ENCODE measurements at places on chromosomes 2 and 18.

DNA sequence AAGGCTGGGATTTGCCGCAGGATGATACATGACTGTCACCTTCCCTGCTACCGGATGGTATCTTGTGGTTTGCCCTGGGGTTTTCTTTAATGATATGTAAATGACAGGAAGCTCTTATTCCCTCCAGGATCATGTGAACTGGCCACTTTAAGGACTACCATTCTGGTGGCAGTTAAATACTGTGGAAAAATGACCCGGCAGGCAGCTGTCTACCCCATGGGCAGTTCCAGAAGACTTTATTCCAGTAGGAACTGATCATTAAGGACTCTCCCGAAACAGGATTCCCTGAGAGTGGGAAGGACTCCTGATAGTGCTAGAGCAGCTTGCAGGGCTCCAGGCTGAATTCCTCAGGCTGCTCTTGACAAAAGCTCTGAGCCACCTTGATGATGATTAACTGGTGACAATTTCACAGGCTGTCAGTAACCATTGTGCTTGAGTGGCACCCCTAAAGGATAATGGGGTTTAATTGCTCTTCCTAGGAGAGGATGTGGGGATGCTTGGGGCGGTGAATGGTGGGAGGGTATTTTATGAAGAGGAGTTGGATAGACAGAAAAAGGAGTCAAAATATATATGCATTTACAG, 212.0 kb downstream of the CPS1 start:
- no peaks in the 10 kb centered on the region for H3K27me3 ChIP-seq
- H3K4me3 ChIP-seq = no peak overlapping the region
- H3K27ac ChIP-seq = no peak overlapping the region
- no peaks in the 10 kb centered on the region for H3K36me3 ChIP-seq

GRCh38 chr2:68403199-68403644, 38.1 kb downstream of the PLEK start:
- H3K4me3 ChIP-seq = no peak overlapping the region
- no peak for DNase-seq
- H3K4me1 ChIP-seq = no peaks in the 10 kb centered on the region

- H3K27ac ChIP-seq = no peak overlapping the region
- no peak overlapping the region for H3K4me3 ChIP-seq
- DNase-seq = no peak
- no peaks in the 10 kb centered on the region for H3K27me3 ChIP-seq
- no peaks in the 10 kb centered on the region for H3K36me3 ChIP-seq
These were observed 402.0 kb downstream of the ALK start for GRCh38 chr2:29519338-29519925.

DNA sequence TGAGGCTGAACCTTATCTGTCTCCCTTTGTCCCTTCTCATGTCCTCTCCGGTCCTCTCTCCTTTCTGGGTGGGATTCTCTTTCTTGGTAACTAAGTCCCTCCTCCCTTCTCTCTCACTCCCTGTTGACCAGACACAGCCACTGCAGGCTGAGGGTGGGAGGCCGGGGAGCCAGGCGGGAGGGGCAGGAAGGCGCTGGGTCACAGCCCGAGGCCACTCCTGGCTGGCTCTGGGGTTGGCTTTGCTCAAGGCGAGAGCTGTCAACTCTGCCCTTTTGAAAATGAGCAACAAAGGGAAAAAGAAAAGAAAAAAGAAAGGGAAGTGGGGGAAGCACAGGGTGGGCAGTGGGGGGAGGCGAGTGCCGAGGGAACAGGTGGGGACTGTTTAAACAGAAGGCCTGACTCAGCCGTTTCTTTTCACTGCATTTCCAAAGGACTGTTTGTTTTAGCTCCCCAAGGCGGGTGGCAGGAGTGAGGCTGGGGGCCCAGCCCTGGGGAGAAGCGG, 70.5 kb upstream of the IGFBP5 start:
- H3K27me3 ChIP-seq = no peaks in the 10 kb centered on the region
- peak overlapping the region; percentile 86 for H3K27ac ChIP-seq
- no peaks in the 10 kb centered on the region for H3K36me3 ChIP-seq
- DNase-seq = no peak
- H3K4me1 ChIP-seq = peaks cover 24% of the 10 kb centered on the region

DNA sequence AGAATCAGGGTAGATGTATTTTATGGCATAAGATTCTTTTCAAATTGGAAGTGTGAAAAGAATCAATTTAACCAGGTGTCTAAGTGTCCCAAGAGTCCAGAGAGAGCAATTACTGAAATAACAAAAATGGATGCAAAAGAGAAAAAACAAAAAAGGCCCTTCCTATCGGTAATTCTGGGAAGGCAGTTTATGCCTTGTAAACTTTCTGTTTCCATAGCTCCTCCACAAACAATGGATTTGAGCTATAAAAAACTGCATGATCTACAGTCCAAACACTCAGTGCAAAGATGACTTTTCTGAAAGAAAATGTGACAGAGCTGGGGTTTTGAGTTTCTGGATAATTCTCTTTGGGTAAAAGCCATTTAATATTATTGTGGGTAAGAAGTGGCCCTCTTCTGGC, 366.1 kb downstream of the EN1 start:
- H3K27me3 ChIP-seq = no peaks in the 10 kb centered on the region
- no peaks in the 10 kb centered on the region for H3K36me3 ChIP-seq
- H3K4me1 ChIP-seq = no peaks in the 10 kb centered on the region
- DNase-seq = no peak
- H3K27ac ChIP-seq = no peak overlapping the region
- H3K4me3 ChIP-seq = no peak overlapping the region

DNA sequence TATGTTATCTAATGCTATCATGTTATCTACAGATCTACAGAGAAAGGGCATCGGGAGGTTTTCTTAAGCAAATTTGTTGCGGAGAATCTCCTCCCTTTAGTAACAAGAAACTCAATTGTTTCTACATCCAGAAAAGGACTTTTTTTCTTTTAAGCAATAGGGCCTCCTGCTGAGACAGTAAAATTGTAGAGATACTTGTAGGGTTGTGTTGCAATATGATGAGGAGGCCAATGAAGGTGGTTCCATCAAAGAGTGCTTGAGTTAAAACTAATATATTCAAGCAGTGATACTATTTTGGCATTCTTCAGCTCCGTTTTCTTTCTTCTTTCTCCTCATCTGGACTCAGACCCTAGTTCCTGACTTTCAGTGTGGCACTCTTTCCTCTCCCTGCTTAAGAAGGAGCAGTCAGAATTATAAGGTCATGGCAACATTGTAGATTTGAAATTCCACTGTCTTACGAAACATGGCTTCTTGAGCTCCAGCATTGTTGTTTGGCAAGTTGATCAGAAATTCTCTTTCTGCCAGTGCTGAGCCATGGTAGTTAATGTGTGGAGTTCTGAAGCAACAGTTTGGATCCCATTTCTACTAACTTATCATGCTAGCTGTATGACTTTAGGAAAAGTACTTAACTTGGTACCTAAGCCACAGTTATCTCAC, 202.0 kb upstream of the SLC14A2 start:
- H3K36me3 ChIP-seq = no peaks in the 10 kb centered on the region
- no peak overlapping the region for H3K27ac ChIP-seq
- H3K4me1 ChIP-seq = peaks cover 4% of the 10 kb centered on the region
- H3K4me3 ChIP-seq = no peak overlapping the region

All from trophoblast cell (in vitro differentiated cells and primary cell).